Lower lobe of right lung (tissue), 2 donors: ENCODE measurements at places on chromosomes 1 and 21.

DNA sequence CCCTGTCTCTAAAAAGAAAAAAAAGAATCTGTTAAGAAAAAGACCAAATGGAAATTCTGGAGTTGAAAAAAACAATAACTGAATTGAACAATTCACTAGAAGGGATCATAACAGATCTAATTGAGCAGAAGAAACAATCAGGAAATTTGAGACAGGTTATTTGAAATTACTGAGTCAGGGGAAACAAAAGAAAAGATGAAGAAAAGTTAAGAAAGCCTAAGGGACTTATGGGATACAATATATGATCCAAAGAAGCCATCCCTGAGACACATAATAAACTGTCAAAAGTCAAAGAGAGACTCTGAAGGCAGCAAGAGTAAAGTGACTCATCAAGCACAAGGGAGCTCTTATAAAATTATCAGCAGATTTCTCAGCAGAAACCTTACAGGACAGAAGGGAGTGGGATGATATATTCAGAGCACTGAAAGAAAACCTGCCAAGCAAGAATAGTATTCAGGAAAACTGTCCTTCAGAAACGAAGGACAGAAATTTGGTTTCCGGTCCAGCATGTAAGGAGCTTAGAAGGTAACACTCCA, 44.5 kb downstream of the SLC2A1 start:
- no peak for DNase-seq

DNA sequence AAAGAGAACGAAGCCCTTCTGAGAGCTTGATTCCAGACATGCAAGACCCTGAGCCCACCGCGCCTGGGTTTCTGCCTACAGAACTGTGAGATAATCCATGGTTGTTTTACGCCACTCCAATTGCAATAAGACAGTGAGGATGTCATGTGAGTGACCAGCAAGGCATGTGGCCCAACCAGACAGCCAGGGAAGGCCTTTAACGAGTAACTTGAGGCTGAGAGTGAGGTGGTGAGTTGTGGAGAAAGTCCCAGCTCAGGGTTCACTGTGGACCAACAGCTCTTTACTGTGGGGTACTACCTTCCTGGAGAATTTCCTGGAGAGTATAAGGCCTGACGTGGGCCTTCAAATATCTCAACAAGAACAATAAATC, 153.9 kb downstream of the ETS2 start:
- no peak for DNase-seq

GRCh38 chr1:90925928-90926869, 95.6 kb downstream of the ZNF644 start:
- DNase-seq = no peak

GRCh38 chr1:179823693-179824092, 53.9 kb downstream of the TOR1AIP2 start:
- DNase-seq = no peak

DNA sequence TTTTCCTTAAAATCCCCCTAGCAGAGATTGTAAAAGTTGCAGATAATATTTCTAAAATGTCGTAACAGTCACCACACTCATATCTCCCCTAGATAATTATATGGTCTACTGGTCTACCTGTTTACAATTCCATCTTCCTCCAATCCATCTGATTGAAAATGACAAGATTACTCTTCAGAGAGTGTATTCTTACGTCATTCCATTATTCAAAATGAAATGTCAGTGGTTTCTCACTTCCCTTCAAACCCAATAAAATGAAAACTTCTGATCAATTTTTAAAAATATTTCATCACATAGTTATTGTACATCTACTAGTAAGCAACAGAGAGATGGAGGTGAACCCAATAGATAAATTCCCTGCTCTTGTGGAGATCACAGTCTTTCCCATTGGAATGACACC, 202.2 kb upstream of the C8B start:
- no peak for DNase-seq

DNA sequence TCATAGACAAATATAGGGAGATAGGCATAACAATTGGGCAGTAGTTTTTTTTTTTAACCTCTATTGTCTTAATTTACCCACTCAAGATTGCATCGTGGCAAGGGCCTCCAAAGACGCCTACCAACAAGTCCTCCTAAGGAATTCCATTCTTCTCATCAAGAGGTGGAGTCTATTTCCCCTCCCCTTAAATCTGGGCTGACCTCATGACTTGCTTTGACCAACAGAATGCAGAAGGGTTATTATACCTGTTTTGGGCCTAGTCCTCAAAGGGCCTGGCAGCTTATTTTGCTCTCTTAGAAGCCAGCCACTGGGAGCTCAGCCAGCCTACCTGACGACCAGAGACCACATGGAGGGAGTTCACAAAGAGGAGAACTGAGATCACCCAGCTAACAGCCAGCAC, 92.3 kb downstream of the COQ8A start:
- DNase-seq = no peak

GRCh38 chr1:154794608-154795007, 75.5 kb downstream of the KCNN3 start:
- no peak for DNase-seq
